ENCODE measurements at places on chromosomes 5 and 9.

GRCh38 chr5:19977099-19977498 lies 10.9 kb downstream of the CDH18 start:
- DNase-seq, result no peak

GRCh38 chr9:127136081-127136879 lies 13.8 kb upstream of the ANGPTL2 start:
- no peak for DNase-seq

DNA sequence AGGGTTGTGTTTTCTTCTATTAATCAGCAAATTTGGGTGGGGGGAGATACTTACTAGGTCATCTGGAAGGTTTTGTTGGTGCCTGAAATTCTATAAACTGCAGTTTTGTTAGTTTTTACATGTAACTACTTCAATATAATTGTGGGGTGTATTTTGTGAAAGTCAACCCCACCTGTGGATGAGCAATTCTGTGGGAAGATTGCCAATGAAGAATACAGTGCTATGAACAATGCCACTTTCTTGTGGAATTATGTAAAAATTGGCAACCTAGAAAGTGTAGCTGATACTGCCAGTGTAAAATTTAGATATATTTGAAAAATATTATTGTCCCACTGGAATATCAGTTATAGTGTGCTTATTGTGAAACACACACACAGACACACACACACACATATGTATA lies 80.7 kb downstream of the VCAN start:
- DNase-seq, result no peak

DNA sequence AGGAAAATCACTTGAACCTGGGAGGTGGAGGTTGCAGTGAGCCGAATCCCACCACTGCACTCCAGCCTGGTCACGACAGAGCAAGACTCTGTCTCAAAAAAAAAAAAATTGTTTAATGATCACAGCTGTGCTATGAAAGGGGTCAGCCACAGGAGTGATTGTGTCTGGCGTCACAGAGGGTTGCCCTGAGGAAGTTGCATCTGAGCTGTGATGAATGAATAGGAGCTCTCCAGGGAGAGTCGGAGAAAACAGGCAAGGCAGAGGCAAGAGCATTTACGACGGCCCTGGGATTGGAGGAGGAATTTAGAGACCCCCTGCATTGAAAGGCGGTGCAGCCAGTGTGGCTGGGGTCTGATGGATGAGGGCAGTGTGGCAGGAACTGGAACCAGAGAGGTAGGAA lies 25.1 kb downstream of the NAIF1 start:
- DNase-seq, result no peak

DNA sequence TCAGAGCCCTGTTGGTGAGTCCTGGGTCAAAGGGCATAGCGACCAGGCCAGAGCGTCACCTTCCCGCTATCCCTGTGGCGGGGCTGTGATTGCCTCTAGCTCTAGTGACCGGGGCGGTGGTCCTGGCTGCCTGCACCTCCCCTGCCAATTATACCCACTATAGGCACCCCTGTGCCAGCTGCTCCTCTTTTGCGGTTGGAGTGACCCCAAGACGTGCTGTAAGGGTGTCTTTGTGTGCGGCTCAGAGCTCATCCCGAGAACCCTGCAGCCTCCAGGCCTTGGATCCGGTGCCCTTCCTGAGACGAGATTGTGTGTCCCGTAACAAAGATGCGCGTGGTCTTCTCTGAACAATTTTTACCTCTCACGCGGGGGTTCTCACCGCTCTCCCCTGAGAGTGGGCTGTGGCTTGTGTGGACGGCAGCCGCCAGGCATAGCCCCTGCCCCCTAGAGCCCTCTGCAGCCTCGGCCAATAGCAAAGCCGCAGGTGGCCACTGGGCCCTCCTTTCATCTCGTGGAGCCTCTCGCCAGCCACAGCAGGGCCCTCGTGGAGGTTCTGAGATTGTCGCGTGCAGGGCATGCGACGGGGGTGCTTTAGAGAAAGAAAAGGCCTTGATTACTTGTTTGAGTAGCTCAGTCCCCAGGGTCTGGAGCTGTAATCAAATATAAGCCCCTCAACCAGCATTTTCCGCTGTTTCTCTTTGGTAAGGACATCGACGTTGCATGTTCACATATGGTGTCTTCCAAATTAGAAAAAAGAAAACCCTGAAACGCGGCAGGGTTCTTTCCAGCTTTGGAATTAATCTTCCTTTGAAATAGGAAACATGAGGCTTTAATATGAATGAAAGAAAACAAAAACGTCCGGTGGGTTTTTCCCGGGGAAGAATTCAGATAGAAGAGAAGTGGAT lies 10.7 kb downstream of the NKD2 start:
- DNase-seq, result no peak

DNA sequence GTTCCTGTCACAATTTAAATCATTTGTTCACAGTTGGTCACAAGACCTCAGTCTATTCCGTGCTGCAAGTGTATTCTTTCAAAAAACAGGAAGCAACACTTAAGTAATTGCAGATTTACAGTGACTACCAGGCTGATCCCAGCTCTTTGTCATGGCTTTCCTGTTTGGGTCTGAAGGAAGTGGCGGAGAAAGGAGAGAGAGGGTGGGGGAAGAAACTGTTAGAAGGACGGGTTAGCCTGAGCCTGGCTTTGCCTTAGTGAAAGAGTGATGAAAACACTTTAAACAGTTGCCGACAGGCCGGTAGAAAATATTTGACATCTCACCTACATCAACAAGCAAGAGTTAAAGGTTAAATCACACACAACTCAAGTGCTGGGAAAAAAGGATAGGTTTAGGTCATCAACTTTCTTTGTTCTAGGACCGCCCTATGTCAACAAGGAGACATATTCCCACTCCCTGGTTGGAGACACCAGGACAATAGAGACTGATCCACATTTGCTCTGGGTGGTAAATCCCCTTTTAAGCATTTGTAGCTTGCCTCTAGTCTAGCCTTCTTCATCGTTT lies 102.2 kb upstream of the DAB2 start:
- DNase-seq, result no peak

DNA sequence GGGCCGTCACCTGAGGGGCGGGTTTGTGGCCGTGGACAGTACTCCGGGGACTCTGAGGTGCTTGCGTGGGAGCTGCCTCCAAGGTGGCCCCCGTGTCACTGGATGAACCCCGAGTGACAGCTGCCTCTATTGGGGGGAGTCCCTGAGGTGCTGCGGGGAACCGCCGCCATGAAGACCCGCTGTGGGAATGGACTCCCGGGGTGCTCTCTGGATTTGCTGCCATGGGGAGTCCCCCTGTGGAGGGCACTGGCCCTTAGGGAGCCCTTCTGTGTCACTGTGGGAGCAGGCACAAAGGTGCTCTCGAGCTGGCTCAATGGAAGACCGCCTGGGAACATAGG lies 100.2 kb upstream of the CCL21 start:
- DNase-seq, result no peak

GRCh38 chr9:84151640-84152039 lies 171.0 kb downstream of the RMI1 start:
- no peak for DNase-seq

- DNase-seq, result no peak
These were observed 1.6 kb downstream of the ZNF462 start for GRCh38 chr9:106864373-106865143.

DNA sequence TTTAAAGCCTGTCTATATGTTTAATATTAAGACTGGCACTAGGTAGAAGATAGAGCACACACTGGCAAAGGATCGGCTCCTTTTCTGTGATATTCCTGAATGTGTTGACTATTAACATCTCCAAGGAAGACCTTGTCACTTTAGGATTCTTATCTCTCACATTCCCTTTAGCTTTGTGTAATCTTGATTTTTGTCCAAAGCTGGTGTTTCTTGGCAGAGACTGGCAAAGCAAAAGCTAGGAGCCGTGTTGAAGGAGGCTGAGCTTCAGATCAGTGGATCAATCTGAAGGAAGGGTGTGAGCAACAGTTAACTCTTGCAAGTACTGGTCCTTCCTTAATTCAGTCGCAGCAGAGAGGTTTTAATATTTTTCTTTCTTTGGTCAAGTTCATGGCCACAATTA lies 830.4 kb upstream of the ZNF608 start:
- no peak for DNase-seq

GRCh38 chr5:157750320-157750719 lies 6.8 kb downstream of the LSM11 start:
- no peak for DNase-seq

- DNase-seq, result no peak
These were observed 425.5 kb upstream of the FTMT start for GRCh38 chr5:121426153-121426552.

- no peak for DNase-seq
These were observed 479.4 kb downstream of the ENC1 start for GRCh38 chr5:74161170-74161569.

DNA sequence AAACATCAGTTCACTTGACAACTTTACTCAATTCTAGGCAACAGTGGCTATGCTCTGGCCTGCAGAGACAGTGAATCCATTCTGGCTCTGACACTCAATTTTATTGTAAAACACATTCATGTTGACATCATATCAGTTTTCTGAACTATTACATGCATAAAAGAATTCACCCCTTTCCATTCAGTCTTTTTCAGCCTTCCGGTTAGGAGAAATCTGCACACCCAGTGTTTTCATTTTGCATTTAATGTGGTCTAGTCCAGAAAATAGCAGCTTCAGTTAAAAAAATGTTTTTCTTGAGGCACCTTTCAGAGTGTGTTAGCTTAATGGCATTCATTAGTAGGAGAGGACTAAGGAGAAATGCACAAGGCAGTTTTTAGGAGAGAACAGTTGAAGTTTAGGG lies 95.1 kb downstream of the PBX3 start:
- DNase-seq, result no peak

DNA sequence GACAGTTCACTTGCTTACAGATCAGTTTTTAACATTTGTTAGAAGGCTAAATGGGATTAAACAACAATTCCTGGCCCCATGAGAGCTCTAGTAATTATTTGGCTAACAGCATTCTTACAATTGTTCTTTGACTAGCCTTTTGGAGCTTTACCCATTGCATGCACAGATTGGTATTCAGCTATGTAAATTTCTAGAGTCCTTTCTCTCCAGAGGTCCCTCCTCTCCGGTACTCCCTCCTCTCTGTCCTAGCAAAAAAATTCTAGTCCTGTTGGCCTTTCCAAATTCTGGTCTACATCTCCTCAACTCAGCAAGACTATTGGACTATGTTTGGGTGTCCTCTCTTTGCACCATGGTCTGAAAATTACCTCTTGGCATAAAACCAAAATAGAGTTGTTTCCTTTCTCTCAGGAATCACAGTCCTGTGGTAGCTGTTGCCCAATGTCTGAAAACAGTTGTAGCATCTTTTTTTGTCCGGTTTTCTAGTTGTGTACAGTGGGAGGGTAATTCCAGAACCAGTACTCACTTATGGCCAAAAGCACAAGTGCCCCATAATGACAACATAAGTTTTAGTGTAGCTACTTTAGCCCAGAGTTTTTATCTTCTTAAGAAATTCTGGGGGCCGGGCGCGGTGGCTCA lies 18.1 kb downstream of the SAR1B start:
- DNase-seq, result no peak

DNA sequence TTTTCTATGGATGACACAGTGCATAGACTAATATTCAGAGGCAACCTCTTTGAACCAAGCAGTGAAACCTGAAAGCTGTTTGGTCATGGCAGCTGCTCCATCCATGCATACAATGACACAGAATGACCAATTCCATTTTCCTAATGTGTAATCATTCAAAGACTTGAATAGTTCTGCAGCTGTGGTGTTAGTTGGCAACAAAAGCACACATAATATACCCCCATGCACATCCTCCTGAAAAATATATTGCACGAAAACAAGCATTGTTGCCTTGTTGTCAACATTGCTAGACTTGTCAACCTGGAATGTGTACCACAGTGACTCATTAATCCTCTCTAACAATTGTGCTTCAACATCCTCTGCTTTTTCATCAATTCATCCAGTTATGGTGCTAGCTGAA lies 71.0 kb upstream of the SEMA6A start:
- no peak for DNase-seq

DNA sequence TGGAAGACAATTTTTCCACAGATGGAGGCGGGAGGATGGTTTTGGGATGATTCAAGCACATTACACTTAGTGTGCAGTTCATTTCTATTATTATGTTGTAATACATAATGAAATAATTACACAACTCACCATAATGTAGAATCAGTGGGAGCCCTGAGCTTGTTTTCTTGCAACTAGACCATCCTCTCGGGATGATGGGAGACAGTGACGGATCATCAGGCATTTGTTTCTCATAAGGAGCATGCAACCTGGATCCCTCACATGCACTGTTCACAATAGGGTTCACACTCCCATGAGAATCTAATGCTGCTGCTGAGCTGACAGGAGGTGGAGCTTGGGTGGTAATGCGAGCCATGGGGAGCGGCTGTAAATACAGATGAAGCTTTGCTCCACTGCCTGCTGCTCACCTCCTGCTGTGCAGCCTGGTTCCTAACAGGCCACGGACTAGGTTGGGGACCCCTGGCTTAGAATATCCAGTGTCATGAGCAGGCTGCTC lies 1.6 kb downstream of the STKLD1 start:
- no peak for DNase-seq

DNA sequence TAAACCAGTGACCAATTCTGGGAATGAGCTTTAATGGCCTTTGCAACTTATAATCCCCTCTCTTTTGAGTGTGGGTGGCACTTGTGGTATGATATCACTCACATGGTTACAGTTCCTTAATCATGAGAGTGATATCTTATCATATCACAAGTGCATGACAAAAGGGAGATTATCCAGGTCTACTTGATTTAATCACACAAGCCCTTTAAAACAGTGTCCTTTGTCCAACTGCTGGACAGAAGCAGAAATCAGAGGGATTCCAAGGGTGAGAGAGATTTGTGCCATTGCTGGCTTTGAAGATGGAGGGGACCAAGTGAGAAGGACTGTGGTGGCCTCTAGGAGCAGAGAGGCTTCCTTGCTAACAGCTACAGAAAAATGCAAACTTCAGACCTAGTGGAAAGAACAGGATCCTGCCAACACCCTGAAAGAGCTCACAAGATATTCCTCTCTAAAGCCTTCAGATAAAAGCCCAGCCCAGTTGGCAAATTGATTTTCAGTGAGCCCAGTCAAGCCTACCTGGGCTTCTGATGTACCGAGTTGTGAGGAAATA lies 279.0 kb upstream of the TLE4 start:
- no peak for DNase-seq

DNA sequence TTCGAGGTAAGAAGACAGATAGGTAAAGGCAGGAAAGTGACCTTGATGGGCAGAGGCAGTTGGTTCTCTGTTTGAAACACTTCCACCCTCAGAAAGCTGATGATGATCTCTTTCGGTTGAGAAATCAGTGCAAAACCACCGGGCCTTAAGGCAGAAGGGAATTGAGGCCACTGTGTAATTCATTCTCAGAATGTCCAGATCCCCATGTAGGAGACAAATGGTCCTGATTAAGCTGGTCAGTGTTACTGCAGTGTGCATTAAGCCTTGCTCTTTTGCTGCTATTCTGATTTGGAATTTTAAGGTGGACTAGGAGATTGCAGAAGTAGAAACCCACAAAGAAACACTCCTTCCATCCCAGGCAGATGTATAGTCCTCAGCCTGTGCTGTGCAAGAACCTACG lies 255.2 kb downstream of the ARHGAP26 start:
- no peak for DNase-seq

DNA sequence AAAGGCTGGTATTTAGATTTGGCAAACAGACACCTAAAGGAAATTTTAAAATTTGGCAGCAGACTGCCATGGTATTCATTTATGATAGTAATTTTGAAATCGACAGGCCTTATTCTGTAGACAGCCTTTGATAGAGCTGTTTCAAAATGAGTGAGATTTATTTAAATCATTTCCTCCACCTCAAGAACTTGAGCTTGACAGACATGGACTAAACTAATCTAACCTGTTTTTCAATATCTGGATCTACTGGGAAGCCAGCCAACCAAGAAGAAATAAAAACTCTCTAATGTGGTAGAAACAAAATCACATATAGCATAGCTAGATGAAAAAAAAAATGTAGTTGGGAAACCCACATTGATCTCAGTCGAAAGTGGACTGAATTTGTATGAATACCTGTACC lies 56.9 kb upstream of the RASA1 start:
- DNase-seq, result no peak

All from NCI-H2107 (cell line).